Ascending aorta (tissue), 2 donors: ENCODE measurements at places on chromosomes 1 and 21.

GRCh38 chr1:8077602-8078001 lies 51.5 kb upstream of the ERRFI1 start:
- peak overlapping the region; percentile 62 for H3K27ac ChIP-seq
- no peak overlapping the region for H3K4me3 ChIP-seq
- peaks cover 14% of the 10 kb centered on the region for H3K4me1 ChIP-seq
- H3K27me3 ChIP-seq: no peaks in the 10 kb centered on the region
- no peaks in the 10 kb centered on the region for H3K36me3 ChIP-seq

GRCh38 chr1:116910379-116911187 lies 867 bp downstream of the PTGFRN start:
- DNase-seq: peak; percentile 68
- no peaks in the 10 kb centered on the region for H3K36me3 ChIP-seq
- no peaks in the 10 kb centered on the region for H3K4me1 ChIP-seq
- peak overlapping the region; percentile 64 for H3K27ac ChIP-seq

GRCh38 chr1:54112027-54112426 lies 40.8 kb downstream of the CDCP2 start:
- H3K27me3 ChIP-seq: no peaks in the 10 kb centered on the region
- no peak overlapping the region for H3K27ac ChIP-seq
- H3K4me1 ChIP-seq: no peaks in the 10 kb centered on the region
- no peaks in the 10 kb centered on the region for H3K36me3 ChIP-seq
- DNase-seq: peak; percentile 48

DNA sequence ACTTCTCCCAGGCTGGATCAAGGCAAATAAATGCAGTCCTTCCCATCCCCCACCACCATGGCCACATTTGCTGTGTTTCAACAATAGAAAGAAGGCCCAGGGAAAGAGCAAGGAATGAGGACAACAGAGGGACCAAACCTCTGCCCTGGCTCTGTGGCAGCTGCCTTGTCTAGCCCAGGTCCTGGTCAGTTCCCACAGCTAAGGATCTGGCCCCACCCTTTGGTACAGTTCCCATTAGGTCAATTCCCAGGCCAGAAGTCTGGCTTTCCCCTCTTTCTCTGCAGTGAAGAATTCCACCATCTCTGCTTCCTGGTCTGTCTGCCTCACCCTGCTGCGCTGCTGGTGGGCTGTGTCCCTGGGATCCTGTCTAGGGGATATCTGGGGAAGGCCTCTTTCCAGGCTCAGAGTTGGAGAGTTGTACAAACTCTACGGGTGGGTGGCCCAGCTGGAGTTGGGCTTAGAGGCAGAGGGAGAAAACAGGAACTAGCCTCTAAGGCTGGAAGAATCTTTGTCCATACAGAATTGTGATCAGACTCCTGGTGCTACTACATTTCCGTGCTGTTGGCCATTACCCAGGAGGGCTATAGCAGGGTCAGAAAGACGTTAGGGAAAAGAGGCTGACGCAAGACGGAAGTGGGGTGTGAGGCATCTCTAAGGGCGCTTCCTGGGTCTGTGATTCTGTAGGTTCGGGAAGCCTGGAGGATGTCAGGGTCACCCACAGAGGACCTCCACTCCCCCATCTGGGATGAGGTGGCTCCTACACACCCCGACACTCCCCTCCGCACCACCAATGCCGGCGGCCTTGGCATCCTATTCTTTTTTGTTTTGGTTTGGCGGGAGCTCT lies 953 bp upstream of the NDUFS2 start:
- H3K36me3 ChIP-seq: peaks cover 7% of the 10 kb centered on the region
- peak; percentile 84 for DNase-seq
- no peaks in the 10 kb centered on the region for H3K27me3 ChIP-seq
- H3K4me3 ChIP-seq: peak overlapping the region; percentile 89

DNA sequence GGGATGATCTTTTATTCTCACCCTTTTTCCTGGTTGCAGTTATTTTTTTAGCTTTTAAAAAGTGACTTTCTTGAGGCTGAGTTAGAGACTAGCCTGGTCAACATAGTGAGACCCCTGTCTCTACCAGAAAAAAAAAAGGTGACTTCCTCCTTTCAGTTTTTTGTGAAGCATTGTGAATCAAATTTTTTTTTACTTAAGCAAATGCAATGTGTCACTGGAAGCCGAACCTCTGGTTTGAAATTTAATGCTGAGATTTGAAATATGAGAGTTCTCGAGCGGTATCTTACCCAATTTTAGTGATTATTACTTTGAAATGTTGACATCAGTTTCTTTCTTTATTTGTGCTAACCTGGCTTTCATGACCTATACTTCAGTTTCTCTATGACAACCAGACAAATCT lies 3.6 kb downstream of the CAP1 start:
- DNase-seq: no peak
- H3K4me1 ChIP-seq: peaks cover 17% of the 10 kb centered on the region
- H3K36me3 ChIP-seq: no peaks in the 10 kb centered on the region
- no peaks in the 10 kb centered on the region for H3K27me3 ChIP-seq
- no peak overlapping the region for H3K4me3 ChIP-seq

- no peaks in the 10 kb centered on the region for H3K4me1 ChIP-seq
- DNase-seq: no peak
- H3K27ac ChIP-seq: no peak overlapping the region
- H3K27me3 ChIP-seq: no peaks in the 10 kb centered on the region
- no peak overlapping the region for H3K4me3 ChIP-seq
These were observed 697.8 kb downstream of the LRRIQ3 start for GRCh38 chr1:73500154-73500553.
